ENCODE measurements at places on chromosomes 13 and 19. TPM values are rescaled to one million over a fixed set of nuclear protein-coding genes. Genes with fewer than 3 reads are reported as not detected.
A peak's percentile ranks its signal among the peaks of the same experiment; 100 is the strongest.

SPTBN4 gene
- 2.5 TPM for total RNA-seq

GRCh38 chr13:110784704-110785103 is 71.2 kb downstream of the ING1 start:
- H3K4me1 ChIP-seq, result no peaks in the 10 kb centered on the region
- H3K36me3 ChIP-seq, result no peaks in the 10 kb centered on the region
- peaks cover 10% of the 10 kb centered on the region for H3K27me3 ChIP-seq

GRCh38 chr19:52007451-52007805 is 583 bp downstream of the ZNF615 start:
- H3K27ac ChIP-seq, result peak overlapping the region; percentile 98
- H3K4me1 ChIP-seq, result peaks cover 15% of the 10 kb centered on the region
- DNase-seq, result no peak
- H3K36me3 ChIP-seq, result peaks cover 67% of the 10 kb centered on the region
- no peaks in the 10 kb centered on the region for H3K27me3 ChIP-seq

DNA sequence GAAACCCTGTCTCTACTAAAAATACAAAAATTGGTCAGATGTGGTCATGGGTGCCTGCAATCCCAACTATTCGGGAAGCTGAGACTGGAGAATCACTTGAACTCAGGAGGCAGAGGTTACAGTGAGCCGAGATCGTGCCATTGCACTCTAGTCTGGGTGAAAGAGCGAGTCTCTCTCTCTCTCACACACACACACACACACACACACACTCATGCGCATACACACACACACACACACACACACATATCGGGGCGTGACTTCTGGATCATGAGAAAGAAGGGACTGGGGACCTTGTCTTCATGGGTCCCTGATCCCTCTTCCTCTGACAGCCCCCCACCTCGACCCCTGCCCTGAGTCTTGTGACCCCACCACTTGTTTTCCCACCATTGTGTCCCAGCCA is 11.8 kb upstream of the SDHAF1 start:
- peaks cover 5% of the 10 kb centered on the region for H3K4me1 ChIP-seq
- H3K27me3 ChIP-seq, result peaks cover 48% of the 10 kb centered on the region
- H3K27ac ChIP-seq, result no peak overlapping the region
- no peaks in the 10 kb centered on the region for H3K36me3 ChIP-seq
- no peak overlapping the region for H3K4me3 ChIP-seq

GRCh38 chr13:66532146-66532545 is 698.0 kb downstream of the PCDH9 start:
- no peaks in the 10 kb centered on the region for H3K36me3 ChIP-seq
- H3K27ac ChIP-seq, result no peak overlapping the region
- no peaks in the 10 kb centered on the region for H3K27me3 ChIP-seq
- no peaks in the 10 kb centered on the region for H3K4me1 ChIP-seq
- no peak for DNase-seq

All from activated CD4-positive, alpha-beta T cell treated with anti-CD3 and anti-CD28 coated beads for 36 hours (primary cell).